Suprapubic skin (tissue), 4 donors: ENCODE measurements at places on chromosomes 16 and 17. TPM values are rescaled to one million over a fixed set of nuclear protein-coding genes. Genes with fewer than 3 reads are reported as not detected.

Gene FBXO39
- 1.5 TPM for total RNA-seq

Gene KRT38
- total RNA-seq: 3.9 TPM

Gene GUCY2D
- total RNA-seq: not detected

Gene RRAD
- total RNA-seq: 1.5 TPM

Gene RBFOX1
- not detected for total RNA-seq

Gene CYB5D1
- total RNA-seq: 10.0 TPM

DNA sequence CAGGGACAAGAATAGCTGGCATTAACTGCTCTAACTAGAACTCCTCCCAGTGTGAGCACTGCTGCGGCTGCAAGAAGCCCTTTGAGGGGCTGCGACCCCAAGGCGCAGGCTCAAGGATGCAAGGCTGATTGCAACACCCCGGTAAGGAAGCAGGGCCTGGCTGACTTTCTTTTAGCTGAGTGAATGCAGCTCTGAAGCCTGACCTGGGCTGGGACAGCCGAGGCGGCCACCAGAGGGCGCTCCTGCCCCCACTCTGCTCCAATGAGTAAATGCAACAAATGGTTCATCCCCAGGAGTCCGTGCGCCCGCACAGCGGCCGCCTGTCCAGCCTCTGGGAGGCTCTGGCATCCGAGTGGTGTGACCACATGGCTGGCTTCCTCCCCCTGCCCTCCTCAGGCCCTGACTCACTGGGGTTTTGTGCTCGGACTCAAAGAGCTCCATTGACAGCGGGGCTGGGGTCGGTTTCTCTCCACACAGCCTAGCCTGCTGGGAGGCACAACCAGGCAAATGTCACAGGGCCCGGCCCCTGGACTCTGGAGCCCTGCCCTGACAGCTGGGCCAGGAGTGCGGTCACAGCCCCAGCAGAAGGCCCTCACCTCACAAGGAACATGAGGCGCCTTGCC, at the start of gene SMIM5:
TSS of gene SMIM5 (plus strand) at position 572 of the 623 bp plus-strand sequence. CDS start 6,768 bp downstream, outside the sequence.
- peak within 1 kb of the TSS; percentile 25 for H3K4me3 ChIP-seq
- peaks cover 21% of the 10 kb centered on the region for H3K36me3 ChIP-seq
- no peaks in the 10 kb centered on the region for H3K27me3 ChIP-seq
- peak within 1 kb of the TSS; percentile 85 for H3K27ac ChIP-seq

DNA sequence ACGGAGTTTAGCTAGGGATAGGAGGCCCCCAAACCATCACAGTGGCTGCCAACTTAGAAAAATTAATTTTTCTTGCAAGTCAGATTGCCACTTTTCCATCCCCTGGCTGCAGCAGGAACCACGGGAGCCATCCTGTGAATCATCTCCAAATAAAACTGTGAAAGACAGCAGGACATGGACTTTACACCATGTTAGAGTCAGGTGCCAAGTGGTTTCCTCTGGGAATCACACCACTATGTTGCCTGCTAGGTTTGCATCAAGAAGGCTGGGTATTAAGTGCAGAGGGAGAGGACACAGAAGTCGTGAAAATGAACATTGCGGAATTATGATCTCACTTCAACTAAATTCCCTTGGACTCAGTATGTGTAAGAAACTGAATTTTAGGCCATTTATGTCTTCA, 471.3 kb upstream of the GOT2 start:
- H3K4me3 ChIP-seq: no peak overlapping the region
- no peaks in the 10 kb centered on the region for H3K4me1 ChIP-seq
- no peak for DNase-seq

DNA sequence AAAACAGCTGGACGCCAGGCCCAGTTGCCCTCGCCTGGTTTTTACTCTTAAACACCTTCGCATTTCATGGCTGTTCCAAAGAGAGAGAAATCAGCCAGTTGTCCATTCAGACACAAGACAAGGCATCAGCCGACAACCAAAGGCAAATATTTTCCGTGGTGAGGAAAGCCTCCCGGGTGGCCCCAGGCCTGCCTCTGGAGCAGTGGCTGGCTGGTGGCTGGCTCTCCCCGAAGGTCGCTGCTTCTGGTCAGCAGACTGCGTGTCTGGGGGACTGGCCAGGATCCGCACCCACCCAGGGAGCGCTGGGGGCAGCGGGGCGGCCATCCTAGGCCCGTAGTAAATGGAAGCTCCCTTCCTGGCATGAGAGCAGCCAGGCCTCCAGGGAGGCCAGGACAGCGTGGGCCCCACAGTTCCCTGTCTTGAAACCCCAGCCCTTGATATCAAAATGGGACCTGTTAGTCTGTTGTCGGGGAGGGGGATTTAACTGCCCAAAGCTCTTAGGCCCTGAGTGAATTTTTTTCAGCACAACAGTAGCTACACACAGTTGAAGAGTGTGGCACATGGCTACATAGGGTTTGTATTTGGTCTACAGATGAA, 57.7 kb downstream of the SREBF1 start:
- H3K4me3 ChIP-seq: no peak overlapping the region
- H3K36me3 ChIP-seq: no peaks in the 10 kb centered on the region
- H3K27ac ChIP-seq: peak overlapping the region; percentile 27
- peaks cover 67% of the 10 kb centered on the region for H3K4me1 ChIP-seq
- no peak for DNase-seq
- H3K27me3 ChIP-seq: no peaks in the 10 kb centered on the region

- H3K27ac ChIP-seq: peak within 1 kb of the TSS; percentile 68
- peaks cover 31% of the 10 kb centered on the region for H3K4me1 ChIP-seq
- peak; percentile 91 for DNase-seq
- H3K4me3 ChIP-seq: peak within 1 kb of the TSS; percentile 48
- peaks cover 54% of the 10 kb centered on the region for H3K27me3 ChIP-seq
Observed at GRCh38 chr16:55323637-55324271, at the start of gene IRX6. IRX6 (plus strand) TSS chr16:55324203; CDS start chr16:55325092, 889 bp downstream.

- H3K4me1 ChIP-seq: peaks cover 6% of the 10 kb centered on the region
- H3K27ac ChIP-seq: no peak overlapping the region
- no peak overlapping the region for H3K4me3 ChIP-seq
- H3K27me3 ChIP-seq: peaks cover 3% of the 10 kb centered on the region
- no peaks in the 10 kb centered on the region for H3K36me3 ChIP-seq
- no peak for DNase-seq
Observed at GRCh38 chr17:34850964-34851363, 110.3 kb downstream of the CCT6B start.

- no peak for DNase-seq
- H3K27ac ChIP-seq: no peak overlapping the region
- H3K4me3 ChIP-seq: no peak overlapping the region
- no peaks in the 10 kb centered on the region for H3K4me1 ChIP-seq
Observed at GRCh38 chr16:51138178-51138577, 12.9 kb downstream of the SALL1 start.

DNA sequence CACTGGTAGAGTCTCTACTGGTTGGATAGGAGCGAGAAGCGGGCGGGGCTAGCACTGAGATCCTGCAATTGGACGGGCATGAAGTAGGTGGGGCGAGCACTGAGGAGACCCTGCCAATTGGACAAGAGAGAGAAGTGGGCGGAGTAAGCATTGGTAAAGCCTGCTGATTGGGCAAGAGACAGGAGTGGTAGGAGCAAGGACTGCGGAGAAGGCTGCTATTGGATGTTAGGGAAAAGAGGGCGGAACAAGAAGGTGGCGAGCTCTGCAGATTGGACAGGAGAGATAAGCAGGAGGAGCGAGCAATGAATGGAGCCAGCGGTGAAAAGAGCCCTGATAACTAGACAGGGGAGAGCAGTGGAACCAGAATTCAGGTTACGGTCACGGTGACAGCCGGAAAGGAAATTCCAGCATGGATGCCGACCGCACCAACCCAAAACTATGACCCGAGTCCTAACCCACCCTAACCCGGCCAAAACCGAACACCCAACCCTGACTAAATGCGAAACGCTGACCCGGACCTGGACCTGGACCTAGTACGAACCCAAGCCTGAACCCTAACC, 4.8 kb downstream of the SCGB1C2 start:
- peak; percentile 79 for DNase-seq
- no peak overlapping the region for H3K27ac ChIP-seq
- H3K27me3 ChIP-seq: no peaks in the 10 kb centered on the region
- H3K36me3 ChIP-seq: no peaks in the 10 kb centered on the region
- H3K4me3 ChIP-seq: no peak overlapping the region

DNA sequence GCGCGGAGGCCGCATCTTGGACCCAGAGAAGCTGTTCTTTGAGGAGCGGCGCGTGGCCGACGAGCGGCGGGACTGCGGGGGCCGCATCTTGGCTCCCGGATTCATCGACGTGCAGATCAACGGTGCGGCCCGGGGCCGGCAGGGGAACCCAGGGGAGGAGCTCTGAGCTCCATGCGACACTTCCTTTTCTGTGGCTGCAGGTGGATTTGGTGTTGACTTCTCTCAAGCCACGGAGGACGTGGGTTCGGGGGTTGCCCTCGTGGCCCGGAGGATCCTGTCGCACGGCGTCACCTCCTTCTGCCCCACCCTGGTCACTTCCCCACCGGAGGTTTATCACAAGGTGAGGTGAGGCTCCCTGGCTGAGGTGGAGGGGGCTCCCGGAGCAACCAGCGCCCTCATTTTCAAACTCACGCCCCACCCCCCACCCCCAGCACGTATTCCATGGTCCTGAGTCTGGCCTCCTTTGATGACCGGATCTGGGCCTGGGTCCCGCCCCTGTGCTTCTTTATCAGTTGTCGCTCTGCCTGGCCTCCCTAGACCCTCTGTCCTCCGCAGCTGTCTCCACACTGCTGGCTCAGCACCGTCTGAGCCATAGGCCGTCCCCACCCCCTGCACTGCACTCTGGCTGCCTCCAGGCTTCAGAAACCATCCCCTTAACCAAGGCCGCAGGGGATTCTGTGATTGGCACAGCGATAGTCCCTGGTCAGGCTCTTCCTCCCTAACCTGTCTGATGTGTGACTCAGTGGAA, 787 bp downstream of the AMDHD2 start:
- peak overlapping the region; percentile 99 for H3K27ac ChIP-seq
- peaks cover 66% of the 10 kb centered on the region for H3K4me1 ChIP-seq
- peak overlapping the region; percentile 82 for H3K4me3 ChIP-seq
- no peaks in the 10 kb centered on the region for H3K27me3 ChIP-seq

DNA sequence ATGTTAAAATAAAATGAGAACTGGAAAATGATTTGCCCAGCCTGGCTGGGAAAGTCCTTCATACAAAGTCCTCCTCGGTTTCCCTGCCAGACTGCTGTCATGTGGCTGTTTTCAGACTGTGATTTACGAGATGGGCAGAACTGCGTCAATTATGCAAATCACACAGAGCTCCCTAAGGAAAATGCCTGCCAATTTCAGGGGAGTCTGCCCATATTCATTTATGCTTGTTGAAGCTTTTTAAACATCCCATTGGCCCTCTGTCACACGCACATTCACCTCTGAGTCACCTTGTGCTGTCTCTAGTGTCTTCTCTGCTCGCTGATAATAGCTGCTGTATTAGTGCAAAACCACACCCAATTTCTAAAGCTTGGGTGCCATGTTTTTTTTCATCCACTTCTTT, 81.7 kb upstream of the FAM20A start:
- H3K27me3 ChIP-seq: no peaks in the 10 kb centered on the region
- DNase-seq: no peak
- H3K4me1 ChIP-seq: peaks cover 3% of the 10 kb centered on the region
- no peak overlapping the region for H3K27ac ChIP-seq

DNA sequence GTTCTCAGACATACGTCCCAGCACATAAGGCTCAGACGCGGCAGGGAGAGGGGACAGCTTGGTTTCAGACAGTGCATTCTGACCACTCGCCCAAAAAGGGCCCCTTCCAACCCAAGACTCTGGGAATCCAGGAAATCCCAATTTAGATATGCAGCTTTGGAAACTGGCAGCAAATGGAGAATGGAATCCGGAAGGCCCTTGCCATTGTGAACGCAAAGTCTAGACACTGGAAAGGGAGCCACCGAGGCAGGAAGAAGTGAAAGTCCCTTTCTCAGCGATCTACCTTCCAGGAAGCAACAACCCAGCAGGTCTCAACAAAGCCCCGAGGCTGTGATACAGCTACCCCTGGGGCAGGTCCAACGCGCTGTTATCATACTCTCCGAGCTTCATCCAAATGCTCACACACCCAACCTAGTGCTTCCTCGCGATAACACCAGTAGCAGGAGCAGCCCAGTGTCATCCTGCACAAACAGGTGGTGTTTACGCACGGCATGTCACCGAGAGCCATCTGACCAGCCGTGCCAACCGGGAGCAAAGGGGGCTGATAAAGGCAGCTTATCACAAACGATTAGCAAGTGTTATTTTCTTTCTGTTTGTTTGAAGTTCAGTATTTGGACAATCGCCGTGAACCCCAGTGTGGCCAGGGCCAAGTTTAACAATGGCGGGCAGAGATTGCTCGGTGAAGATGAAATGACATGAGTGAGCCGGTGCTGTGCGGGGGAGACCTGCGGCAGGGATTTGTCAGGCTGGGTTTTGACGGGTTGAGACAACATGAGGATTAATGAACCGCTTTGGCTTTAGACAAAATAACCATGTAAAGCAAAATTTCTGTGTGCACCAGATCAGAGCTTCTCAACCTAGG, 240.6 kb downstream of the FOXL1 start:
- no peak overlapping the region for H3K4me3 ChIP-seq
- H3K4me1 ChIP-seq: peaks cover 2% of the 10 kb centered on the region
- no peaks in the 10 kb centered on the region for H3K36me3 ChIP-seq
- no peak for DNase-seq

DNA sequence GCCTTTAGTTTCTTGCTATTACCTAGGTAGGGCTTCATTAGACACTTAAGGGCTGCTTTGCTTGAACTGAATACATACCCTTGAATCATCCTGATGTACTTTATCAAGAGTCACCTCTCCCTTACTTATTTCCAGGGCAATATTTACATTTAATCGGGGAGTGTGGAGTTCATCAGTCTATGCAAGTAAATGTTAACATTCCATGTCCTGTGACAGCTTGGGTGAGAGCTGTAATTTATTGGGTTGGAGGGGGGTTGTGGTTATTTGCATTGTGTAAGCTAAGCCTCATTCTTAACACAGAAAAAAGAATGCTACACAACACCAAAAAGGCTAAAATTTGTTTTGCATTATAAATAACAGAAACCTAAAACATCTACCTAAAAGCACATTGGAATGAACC, 16.7 kb downstream of the KCNJ16 start:
- H3K27me3 ChIP-seq: no peaks in the 10 kb centered on the region
- H3K4me1 ChIP-seq: no peaks in the 10 kb centered on the region
- H3K4me3 ChIP-seq: no peak overlapping the region
- H3K27ac ChIP-seq: no peak overlapping the region
- H3K36me3 ChIP-seq: no peaks in the 10 kb centered on the region

DNA sequence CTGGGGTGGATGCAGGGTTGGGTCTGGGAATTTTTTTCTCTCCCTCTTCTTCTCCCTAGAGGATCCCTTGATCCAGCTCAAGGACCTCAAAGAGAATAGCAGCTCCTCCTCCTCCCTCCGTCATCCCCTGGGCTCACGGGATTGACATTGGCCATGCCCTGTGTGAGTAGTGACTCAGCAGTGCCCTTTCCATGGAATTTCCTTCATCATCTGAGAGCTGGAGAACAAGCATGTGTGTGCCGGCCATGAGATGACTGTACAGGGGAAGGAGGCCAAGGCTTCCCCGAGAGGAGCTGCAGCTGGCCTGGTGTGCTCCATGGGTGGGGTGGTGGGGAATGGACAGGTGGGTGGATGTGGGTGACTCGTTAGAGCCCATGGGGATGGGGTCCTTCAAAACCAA, 8.9 kb upstream of the WSCD1 start:
- H3K27me3 ChIP-seq: peaks cover 86% of the 10 kb centered on the region
- H3K36me3 ChIP-seq: no peaks in the 10 kb centered on the region
- no peak overlapping the region for H3K4me3 ChIP-seq
- H3K27ac ChIP-seq: no peak overlapping the region
- no peak for DNase-seq

GRCh38 chr17:77867308-77867781, 91.2 kb upstream of the TNRC6C start:
- H3K36me3 ChIP-seq: no peaks in the 10 kb centered on the region
- no peak for DNase-seq

GRCh38 chr17:29807520-29808361, 122.3 kb downstream of the SSH2 start:
- no peak overlapping the region for H3K4me3 ChIP-seq
- no peak for DNase-seq
- H3K27ac ChIP-seq: no peak overlapping the region
- H3K27me3 ChIP-seq: no peaks in the 10 kb centered on the region
- no peaks in the 10 kb centered on the region for H3K4me1 ChIP-seq
